ENCODE measurements at places on chromosomes 5 and 9.

DNA sequence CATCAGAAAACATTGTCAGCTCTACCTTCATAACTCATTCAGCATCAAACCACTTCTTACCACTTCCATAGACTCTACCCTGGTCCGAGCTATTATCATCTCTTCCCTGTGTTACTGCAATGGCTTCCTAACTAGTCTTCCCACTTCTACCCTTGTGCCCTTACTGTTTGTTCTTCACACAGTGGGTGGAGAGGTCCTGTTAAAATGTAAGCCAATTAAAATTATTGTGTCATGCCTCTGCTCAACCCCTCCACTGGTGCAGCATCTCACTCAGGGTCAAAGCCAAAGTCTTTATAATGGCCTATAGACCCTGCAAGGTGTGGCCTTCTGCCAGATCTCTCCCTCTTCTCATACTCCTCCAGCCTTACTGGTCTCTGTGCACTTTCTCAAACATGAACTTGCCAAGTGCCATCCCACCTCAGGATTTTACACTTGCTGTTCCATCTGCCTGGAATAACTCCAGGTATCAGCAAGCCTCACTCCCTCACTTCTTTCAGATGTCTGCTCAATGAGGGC lies 22.8 kb upstream of the ARAP3 start:
- DNase-seq = no peak

- no peak for DNase-seq
Measured at GRCh38 chr5:59208474-59208873, 625.6 kb downstream of the RAB3C start.

DNA sequence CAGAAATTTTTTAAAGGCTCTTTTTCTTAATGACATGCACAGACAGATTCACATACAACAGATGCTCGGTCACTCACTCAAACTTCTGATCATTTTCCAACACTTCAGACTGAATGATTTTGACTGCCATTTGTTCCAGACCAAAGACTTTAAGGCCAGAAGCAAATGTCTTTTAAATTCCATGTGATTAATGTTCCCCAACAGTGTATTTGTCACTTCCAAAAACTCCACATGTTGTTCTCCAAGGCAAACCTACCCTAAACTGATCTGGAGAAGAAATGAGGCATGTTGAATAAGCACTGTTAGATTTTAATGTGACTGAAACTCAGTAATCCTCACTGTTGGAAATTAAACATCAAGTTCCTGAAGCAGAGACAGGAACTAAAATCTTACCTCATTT lies 366.7 kb downstream of the GABRG2 start:
- DNase-seq = no peak

GRCh38 chr5:1555011-1555807 lies 31.4 kb upstream of the LPCAT1 start:
- no peak for DNase-seq

DNA sequence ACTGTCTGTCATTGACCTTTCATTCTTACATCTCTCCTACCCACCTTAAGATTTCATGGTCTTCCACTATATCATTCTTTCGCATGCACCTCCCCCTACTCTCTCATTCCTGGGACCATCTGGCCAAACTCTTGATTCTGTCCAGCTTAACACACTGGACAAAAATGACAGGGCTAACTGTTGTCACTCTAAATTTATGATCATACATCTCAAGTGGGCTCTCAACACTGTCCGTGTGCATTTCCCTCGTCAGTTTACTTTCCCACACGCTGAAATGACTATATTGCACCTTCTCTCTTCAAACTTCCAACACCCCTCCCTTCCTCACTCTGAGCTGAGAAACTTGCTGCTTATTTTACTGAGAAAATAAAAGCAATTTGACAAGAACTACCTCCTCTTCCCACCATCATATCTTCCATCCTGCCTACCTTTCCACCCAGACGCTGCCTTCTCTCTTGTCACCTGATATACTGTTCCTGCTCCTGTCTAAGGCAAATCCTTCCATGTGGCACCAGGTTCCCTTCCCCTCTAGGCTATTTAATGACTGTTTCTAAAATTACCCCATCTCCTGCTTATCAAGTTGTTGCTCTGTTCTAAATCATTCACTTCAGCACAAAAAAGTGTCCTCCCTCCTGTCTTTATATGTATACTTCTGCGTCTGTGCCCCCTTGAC lies 8.1 kb upstream of the KLF9 start:
- DNase-seq = no peak
